ENCODE measurements at places on chromosomes 12 and 14. TPM values are rescaled to one million over a fixed set of nuclear protein-coding genes. Genes with fewer than 3 reads are reported as not detected.
A peak's percentile ranks its signal among the peaks of the same experiment; 100 is the strongest.

CLEC2D gene
- 5.1 TPM for total RNA-seq

- DNase-seq, result peak; percentile 11
These were observed 224.4 kb downstream of the NPAS3 start for GRCh38 chr14:33163109-33163508.

DNA sequence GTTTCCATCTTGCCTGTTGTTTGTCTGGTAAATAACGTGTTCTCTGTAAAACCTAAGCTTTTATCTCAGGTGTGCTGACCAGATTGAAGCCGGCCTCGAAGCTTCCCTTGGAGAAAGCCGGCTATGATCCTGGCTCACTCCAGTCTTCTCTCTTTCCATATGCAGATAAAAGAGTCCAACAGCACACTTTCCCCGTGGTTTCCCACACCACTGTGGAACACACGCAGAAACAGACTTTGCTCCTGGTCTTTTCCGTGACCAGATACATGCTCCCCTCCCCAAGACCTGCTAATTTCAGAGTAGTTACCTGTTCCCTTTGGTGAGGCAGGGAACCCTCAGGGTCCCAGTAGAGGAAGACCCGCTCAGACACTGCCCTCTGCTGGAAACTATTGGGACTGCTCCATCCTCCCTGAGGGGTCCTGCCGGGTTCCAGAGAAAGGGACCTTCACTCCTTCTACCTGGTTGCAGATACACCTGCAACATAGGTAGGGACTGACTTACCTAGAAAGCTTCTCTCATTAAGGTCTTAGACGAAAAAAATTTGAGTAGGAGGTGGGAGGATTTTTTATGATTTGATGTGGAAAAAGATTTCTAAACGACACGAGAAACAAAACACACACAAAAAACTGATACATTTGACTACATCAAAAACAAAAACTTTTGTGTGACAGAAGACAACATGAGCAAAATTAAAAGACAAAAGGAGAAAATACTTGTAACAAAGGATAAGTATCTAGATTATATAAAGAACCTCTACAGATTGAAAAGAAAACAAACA lies 415.4 kb upstream of the CCDC196 start:
- DNase-seq, result peak; percentile 6

- DNase-seq, result peak; percentile 82
These were observed 415.5 kb downstream of the PCNX1 start for GRCh38 chr14:71322655-71323250.

GRCh38 chr14:53193193-53193592 lies 40.1 kb upstream of the DDHD1 start:
- peak; percentile 18 for DNase-seq

DNA sequence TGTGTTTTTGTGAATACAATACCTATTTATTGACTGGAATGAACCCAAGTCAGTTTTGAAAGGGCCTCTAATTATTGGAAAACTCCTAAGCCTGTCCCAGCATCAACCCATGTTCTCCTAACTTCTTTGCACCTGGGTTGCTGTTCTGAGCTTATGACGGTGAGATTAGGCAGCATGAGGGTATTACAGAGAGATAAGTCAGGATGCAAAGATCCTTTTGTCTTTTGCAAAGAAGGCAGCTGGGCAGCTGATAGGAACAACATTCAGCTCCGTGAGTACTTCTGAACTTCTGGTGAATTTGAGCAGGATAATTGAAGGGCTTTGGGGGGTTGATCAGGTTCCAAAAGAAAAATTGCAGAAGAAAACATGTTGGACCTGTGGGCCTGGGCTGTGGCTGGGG lies at the start of gene PDE6H:
TSS of gene PDE6H (plus strand) at position 227 of the 400 bp plus-strand sequence. CDS start 4,971 bp downstream, outside the sequence.
- DNase-seq, result no peak

GRCh38 chr12:48003226-48004052 lies 837 bp downstream of the COL2A1 start:
- DNase-seq, result peak; percentile 17

DNA sequence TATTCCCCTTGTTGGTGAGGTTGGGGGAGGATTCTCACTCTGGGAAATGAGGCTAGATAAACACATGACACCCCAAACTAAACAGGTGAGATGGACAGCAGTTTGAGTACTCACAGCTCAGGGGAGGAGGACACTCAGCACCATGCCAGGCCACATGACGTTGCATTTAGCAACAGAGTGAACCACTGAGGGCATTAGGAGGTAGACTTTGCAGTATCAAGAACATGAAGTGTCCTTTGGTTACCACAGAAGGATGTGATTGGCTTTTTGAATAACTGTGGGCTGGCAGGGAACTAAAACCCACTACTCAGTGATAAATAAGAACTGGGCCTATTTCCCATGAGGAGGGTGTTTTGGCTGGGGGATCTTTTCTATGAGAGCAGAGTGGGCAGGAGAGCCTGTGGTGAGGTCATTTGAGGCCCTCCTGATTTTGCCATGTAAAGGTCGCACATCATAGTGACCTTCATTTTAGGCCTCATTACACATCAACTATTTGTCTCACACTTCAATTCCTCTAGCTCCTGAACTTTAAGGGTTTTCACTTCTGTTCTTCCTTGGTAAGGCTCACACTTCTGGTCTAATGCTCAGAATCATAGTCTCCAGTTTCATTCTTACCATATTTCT lies 89.8 kb upstream of the PRKD1 start:
- no peak for DNase-seq

GRCh38 chr12:102539651-102540553 lies 59.5 kb upstream of the IGF1 start:
- DNase-seq, result peak; percentile 77

- no peak for DNase-seq
These were observed 4.5 kb downstream of the DDX47 start for GRCh38 chr12:12817616-12818015.

GRCh38 chr12:42679466-42679865 lies 89.9 kb upstream of the PRICKLE1 start:
- DNase-seq, result peak; percentile 77

DNA sequence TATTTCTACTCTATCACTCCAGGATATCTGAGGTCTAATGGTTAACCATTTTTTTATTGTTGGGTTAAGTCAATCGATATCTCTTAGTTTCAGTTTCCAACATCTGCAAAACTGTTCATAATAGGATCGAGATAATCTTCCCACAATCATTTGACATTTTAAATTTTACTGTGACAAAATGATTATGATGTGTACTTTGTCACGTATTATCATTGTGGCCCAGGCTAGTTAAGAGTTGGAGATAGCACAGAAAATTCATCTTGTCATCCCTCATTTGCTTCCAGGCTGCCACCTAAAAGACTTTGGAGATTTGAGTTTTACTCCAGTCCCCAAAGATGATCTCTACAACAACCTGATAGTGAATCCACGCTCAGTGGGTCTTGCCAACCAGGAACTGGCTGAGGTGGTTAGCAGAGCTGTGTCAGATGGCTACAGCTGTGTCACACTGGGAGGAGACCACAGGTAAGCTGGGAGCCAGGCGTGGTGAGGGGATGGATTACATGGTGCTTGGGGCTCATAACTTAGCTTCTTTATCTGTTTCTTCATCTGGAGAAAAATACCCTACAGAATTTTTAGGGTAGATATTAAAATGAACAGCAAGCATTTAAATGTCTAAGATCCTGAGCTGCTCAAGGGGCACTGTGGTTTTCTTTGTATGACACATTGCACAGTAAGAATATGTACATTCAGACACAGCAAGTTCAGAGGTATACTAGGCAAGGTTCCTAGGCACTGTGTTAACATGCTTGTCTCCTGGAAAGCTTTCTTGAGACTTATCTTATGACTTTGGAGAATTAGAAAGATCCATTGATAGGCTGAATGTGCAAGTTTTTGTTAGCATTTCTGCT lies 22.4 kb downstream of the ARG2 start:
- DNase-seq, result no peak

- no peak for DNase-seq
These were observed 42.2 kb downstream of the ZCRB1 start for GRCh38 chr12:42283739-42284138.

DNA sequence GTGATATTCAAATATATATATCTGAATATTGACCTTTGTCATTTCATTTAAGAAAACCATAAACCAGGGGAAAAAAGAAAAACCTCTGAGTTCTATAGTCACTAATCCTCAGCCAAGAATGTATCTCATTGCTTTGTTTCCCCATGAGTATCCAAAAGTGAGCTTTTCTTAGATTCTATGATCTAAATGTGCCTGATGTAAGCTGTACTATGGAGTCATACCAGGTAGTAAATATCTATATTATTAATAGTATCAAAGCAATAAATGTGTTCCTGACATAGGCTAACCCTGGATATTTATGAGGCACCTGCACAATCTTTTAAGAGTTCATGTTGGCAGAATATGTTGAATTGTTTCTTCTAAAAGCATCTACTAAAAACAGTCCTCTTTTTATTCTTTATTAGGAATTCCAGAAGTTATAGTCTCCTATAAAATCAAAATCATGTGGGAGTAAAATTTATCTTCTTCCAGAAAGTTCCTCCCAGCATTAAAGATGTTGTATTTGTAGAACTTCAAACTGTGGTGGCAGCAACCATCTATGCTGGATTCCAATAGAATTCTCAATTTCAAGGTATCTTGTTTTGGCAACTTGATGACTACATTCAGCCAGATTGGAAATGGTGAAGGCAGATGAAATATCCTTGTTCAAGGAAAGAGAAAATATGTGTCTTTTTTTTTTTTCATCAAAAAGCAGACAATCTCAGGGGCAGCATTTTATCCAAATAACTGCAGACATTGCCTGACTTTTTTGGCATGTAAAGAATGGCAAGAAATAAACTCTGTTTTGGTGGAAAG lies 139.7 kb upstream of the RASSF8 start:
- DNase-seq, result no peak

DNA sequence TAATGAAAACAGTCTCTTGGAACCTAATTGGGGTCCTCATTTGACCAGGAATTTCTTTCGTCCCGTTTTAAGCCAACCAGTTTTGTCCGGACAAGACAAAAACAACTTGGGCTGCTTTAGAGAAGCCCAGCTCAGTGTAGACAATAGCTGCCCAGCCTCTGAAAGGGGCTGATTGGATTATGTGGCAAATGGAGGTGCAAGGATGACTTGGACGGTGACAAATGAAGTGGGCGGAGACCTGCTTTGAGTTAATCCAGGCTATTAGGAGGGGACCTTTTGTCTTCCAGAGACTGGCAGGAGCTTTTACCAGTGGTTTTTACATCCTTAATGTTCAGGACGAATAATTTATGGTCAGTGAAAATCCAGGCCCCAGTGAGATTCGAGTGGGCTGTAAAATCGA lies 4.8 kb downstream of the MEG3 start:
- DNase-seq, result no peak

All from fibroblast of lung (primary cell).